LNCaP clone FGC (cell line): ENCODE measurements at places on chromosomes 4 and X.

- no peak for DNase-seq
Measured at GRCh38 chr4:23730998-23731397, 158.8 kb downstream of the PPARGC1A start.

DNA sequence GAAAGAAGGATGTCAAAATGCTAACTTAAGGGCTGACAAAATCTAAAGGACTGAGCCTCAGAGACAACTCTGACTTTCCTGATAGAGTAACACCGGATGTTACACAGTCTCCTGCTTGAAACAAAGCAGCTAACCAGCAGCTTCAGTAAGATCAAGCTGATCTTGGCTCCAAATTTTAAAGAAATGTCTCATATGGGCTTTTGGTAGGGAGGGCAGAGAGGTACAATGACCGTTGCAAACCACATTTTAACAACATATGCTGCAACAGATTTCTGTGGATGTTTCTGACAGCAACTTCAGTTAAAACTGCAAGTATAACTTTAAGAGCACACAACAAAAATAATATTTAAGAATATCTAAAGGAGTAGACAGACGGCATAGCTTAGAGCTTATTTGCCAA lies 9.1 kb downstream of the RPGR start:
- DNase-seq: no peak

- DNase-seq: no peak
Measured at GRCh38 chr4:106172861-106173260, 143.1 kb downstream of the TBCK start.

DNA sequence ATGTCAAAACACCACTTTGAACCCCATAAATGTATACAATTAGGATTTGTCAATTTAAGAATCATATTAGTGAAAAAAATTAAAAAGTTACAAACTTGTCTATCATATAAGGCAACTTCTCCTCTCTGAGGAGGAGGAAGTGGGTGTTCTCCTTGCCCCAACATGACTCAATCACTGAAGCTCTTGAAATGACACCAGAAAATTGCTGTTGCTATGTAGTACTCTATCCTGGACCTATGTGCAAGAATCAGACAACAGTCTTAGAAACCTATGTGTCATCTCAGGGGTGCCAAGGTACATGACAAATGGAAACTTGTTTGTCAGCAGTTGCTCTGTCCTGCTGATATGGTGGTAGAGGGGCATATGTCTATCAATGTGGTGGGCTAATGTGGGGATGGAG lies 47.7 kb downstream of the HMGB3 start:
- no peak for DNase-seq

DNA sequence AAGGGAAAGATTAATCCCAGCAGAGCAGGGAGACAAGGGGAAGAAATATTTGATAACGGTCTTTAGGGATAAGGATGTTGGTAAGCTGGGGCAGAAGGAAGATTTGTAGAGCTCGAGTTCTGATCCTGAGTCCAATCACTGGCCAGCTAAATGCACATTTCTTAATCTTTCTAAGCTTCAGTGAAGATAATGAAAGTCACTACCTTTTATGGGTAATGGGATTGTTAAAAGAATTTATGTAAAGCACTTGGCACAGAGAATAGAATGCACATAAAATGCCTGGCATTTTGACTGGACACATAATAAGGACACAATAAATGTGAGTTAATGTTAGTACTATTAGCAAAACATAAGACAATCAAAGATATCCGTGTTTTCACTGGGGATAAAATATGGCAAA lies 43.3 kb downstream of the NCAPG start:
- DNase-seq: peak; percentile 25

DNA sequence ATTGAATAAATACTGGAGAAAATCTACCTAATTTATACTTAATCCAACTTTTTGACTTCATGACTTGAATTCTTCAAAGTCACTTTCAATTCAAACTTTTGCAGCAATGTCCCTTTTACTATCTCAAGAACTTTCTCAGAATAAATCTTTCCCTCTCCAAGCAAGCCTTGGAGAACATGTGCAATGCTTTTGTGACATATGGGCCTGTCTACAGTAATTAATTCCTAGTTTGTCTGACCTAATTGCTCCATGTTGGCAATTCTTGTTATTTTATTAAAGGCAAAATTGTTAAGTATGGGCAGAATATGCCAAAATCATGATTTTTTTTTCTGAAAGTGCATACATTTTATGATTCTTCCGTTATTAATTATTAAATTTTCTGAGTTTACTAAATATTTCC lies 1115.3 kb downstream of the PDHA2 start:
- DNase-seq: no peak

DNA sequence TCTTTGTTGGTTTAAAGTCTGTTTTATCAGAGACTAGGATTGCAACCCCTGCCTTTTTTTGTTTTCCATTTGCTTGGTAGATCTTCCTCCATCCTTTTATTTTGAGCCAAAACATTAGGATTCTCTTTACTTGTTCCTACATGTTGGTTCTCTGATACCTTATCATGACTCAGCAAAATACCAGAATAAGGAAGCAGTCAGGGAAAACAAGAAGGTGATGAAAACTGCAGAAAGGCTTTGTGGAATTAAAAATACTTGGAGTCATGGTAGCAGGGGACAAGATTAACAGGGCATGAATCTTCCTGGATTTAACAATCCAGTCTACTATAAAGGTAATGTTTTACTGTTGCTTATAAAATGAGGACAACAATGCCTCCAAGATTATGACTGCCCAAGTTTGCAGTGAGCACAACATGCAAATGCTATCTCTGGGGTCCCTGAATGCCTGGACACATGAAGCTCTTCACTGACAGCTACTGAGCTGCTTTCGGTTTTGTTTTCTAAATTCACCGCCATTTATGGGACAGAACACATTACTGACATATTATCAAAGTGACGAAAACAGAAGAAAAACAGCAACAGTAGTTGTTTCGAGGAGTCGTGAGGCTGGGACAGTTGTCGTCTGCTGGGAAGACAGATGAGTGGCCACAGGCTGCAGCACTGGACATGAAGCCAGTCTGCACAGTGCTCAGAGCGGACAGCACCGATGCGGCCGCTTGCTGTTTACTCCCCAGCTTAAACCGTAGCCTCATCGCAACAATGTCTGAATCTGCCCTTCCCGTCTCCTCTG lies 174.5 kb upstream of the DKK2 start:
- peak; percentile 6 for DNase-seq

- DNase-seq: no peak
Measured at GRCh38 chr4:5204781-5205180, 153.5 kb downstream of the STK32B start.

GRCh38 chr4:178309890-178310289 lies 867.7 kb upstream of the AGA start:
- DNase-seq: no peak

GRCh38 chr4:62117886-62118285 lies 917.8 kb downstream of the ADGRL3 start:
- no peak for DNase-seq

DNA sequence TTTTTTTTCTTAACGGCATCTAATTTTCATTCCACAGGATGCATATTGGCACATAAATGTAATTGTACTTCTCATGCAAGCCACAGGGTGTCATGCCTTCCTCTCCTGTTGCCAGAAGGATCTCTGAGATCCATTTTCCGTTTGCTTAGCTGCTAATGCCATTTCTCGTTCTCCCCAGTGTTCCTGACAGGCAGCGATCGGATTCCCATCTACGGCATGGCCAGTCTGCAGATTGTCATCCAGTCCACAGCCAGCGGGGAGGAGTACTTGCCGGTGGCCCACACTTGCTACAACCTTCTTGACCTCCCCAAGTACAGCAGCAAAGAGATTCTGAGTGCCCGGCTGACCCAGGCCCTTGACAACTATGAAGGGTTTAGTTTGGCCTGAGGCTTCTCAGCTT lies 8.9 kb upstream of the NAP1L5 start:
- DNase-seq: peak; percentile 54

GRCh38 chr4:127236889-127237288 lies 395.9 kb upstream of the INTU start:
- no peak for DNase-seq

DNA sequence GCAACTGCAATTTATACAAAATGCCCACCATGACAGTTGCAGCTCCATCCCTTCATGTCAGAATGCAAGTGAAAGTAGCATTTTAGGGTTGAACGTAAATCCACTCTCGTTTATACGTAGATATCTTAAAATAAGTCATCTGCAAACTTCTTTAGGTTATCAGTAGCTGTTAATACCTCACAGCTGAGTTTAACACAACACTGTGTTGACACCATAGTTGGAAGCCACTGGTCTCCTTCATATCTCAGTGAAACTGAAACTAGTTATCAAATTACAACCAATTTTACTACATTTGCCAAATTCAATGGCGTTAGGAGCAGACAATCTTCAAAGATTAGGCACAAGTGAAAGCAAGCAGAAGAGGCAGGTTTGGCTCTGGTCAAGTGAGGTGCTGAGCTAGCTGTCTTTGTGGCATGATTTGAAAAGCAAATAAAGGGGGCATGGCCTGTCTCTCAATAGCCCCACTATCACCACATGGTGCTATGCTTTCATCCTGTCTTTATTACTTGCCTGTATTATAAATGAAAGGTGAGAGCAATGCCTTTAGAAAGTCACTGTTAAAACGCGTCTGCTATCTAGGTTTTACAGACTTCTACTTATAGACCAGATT lies 12.3 kb downstream of the PPP3CA start:
- DNase-seq: no peak

GRCh38 chr4:174873931-174874330 lies 44.2 kb upstream of the ADAM29 start:
- no peak for DNase-seq

- DNase-seq: no peak
Measured at GRCh38 chrX:56800801-56801200, 71.8 kb downstream of the NBDY start.

- no peak for DNase-seq
Measured at GRCh38 chrX:39808471-39808917, 289.3 kb downstream of the BCOR start.

GRCh38 chr4:53553486-53554210 lies 37.6 kb downstream of the LNX1 start:
- DNase-seq: no peak

GRCh38 chr4:106369456-106370060 lies 980 bp upstream of the GIMD1 start:
- peak; percentile 54 for DNase-seq

DNA sequence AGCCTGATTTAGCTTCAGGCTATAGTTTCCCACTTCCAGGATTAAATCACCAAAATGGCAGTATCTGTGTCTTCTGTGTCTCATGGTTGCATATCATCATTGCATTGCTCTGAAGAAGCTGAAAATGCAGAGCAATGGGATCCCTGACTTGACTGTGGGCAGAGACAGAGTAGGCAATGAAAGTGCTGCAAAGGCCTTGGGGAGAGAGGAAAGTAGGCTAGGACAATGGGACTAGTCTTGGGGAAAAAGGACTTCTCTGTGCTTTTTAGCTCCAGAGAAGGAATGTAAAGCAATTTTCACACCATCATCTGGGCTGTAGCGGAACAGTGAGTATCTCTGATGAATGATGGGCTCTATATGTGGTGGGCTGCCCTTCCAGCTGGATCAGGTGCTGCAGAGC lies 202.5 kb downstream of the LDB2 start:
- DNase-seq: no peak

- DNase-seq: no peak
Measured at GRCh38 chr4:28241021-28241420, 1380.4 kb downstream of the STIM2 start.

DNA sequence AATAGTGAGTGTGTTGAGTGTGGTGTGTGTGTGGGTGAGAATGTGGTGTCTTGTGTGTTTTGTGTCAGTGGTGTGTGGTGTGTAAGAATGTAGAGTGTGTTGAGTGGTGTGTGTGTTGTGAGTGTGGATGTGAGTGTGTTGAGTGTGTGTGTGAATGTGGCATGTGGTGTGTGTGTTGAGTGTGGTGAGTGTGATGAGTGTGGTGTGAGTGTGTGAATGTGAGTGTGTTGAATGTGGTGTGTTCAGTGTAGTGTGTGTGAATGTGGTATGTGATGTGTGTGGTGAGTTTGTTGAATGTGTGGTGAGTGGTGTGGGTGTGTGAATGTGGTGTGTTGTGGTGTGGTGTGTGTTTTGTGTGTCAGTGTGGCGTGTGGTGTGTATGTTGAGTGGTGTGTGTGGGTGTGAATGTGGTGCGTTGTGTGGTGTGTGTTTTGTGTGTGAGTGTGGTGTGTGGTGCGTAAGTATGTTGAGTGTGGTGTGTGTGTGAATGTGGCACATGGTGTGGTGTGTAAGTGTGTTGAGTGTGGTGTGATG lies 60.8 kb upstream of the SORCS2 start:
- no peak for DNase-seq

GRCh38 chr4:89142691-89143669 lies 31.6 kb downstream of the TIGD2 start:
- DNase-seq: no peak

DNA sequence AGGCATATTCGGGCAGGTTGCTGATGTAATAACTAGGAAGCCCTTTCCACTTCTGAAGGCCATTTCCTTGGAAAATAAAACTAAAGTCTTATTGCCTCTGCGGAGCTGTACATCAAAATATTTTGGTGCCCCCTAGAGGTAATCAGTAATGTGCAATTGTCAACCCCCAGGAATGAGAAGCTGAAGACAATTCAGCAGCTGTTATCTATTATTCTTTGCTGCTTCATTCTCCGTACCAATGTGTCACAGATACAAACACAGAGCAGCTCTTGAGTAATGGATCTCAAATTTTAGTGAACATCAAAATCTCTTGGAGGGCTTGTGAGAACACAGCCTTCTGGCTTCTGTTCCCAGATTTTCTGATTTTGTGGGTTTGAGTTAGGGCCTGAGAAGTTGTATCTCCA lies 3.5 kb upstream of the SLIT2 start:
- DNase-seq: peak; percentile 31

GRCh38 chrX:107760304-107761077 lies 15.1 kb downstream of the TSC22D3 start:
- DNase-seq: no peak

GRCh38 chrX:13220916-13221315 lies 98.9 kb downstream of the ATXN3L start:
- DNase-seq: no peak

DNA sequence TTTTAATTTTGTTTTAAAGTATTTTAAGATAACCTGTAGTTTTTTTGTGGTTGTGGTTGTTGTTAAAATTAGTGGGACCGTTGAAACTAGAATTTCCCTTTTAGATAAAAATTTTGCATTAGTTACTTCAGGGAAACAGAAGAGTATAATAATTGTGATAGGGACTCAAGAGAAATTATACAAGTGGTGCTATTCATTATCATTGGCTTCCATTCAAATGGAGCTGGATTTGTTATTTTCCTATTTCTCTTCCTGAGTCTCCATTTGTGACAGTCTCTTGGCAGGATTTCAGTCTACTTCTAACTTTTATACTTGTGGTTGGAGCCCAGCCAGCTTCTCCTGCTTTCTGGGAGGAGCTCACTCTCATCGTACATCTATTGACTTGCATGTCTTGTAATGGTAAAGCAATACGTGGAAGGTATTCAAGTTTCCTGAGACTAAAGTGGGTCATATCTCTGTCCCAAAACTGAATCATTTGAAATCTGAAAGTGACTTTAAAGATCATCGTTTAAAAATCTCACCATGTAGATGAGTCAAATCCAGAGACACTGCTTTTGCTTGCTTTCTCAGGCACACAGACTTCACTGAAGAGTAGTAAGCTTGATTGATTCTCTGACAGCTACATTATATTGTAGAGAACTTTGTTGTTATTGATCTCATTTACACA lies 155.8 kb downstream of the RPA4 start:
- DNase-seq: peak; percentile 26
